Activated gamma-delta T cell treated with Interleukin-2 at 50 U/mL for 16 hours (primary cell): ENCODE measurements at places on chromosomes 2 and 18.

DNA sequence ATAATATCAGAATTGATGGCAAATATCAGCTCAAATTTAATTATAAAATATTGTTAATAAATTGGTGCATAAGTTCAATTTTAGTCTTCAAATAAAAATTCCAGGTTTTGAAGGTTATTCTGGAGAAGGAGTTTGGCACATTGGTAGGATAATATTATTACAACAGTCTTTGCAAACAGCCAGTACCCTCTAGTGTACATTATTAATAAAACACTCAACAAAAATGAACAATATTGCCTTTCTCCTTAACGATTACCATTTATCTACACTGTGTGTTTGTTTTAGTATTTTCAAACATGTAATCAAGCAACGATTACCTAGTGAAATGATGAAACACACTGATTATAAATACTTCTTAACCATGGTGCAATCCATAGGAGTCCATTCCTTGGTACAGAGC is 334.0 kb upstream of the FSIP2 start:
- no peak for DNase-seq

DNA sequence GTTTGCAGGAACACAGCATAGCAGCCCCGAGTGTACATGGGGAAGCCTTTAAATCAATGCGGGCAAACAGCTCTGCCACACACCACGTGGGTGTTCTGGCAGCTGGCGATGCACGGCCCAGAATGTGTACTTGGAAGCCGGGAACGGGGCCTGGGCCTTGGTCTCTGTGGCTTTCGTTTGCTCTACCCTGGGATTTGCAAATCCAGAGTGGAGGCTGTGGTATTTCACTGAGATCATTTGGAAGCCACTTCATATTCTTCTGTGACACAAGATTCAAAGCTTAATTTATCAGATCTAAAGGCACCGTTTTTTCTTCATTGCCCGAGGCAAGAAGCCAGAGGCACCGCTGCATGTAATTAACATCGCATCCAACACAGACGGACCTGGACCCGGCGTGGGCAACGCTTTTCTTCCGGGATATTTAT is 246.3 kb upstream of the MYT1L start:
- DNase-seq, result no peak

- DNase-seq, result no peak
Observed at GRCh38 chr2:78839259-78839658, 186.2 kb upstream of the REG3G start.

- DNase-seq, result no peak
Observed at GRCh38 chr2:106816974-106817373, 69.0 kb downstream of the ST6GAL2 start.

DNA sequence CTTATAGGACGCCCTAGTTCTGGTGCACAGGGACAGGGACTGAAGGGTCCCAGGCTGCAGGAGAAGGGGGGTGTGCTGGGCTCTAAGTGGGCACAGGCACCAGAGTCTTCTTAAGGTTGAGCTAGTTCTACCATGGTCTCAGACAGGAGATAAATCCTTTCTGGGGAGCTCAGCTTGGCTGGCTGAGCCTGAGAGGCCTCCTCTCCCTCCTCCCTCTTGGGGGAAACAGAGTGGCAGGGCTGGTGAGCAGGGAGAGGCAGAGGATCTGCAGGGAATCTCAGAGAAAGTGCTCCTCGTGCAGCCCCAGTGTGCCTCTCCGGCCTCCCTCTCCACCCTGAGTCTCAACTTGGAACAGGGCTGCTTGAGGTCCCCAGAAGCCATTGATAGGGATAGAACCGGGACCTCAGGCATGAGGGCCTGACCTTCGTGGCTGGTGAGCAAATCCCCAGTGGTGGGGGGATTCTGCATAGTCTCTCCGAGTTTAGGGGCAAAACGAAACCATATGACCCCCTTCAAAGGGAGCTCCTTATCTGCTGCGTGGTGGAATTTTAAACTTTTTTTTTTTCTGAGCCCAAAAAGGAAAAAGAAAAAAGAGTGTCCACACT is 2.0 kb downstream of the GDF7 start:
- no peak for DNase-seq

- no peak for DNase-seq
Observed at GRCh38 chr2:197575987-197576386, 60.1 kb downstream of the MOB4 start.

DNA sequence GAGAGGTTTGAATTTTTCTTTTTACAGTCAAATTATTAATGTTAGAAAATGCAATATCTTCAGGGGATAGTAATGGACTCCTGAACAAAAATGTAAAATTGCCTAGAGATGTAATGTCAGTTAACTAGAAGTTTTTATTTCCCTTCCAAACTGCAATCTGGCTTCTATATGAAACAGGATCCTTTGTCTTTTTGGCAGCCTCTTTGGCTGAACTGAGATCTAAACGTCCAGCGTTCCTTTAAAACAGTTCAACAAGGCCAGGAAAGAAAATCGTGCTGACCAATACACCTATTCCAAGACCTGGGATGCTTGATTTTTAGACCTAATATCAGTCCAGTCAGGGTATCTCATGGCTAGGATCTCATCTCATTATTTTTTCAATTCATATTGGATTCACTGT is 245.5 kb downstream of the FIGN start:
- no peak for DNase-seq

DNA sequence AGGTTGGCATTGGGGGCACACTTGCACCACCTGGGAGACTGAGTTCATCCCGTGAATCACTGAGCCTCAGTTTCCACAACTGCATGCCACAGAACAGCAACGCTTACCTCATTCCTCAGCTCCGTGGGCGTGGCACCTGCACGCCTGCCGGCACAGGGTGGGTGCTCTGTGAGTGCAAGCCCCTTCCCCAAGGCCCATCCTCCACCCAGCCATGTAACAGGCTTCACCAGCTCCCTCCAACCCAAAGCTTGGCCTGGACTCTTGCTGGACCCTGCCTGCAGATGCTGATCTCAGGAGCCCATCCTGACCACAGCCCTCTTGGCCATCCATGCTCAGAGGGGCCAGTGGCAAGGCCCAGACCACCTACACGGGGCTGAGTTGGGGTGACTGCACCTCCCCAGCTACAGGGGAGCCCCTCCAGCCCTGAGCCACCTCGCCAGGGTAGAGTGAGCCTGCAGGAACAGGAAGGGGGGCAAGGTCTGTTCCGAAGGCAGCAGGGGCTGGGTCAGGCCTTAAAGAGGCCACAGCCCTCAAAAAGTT is 1.8 kb downstream of the PRLH start:
- no peak for DNase-seq

DNA sequence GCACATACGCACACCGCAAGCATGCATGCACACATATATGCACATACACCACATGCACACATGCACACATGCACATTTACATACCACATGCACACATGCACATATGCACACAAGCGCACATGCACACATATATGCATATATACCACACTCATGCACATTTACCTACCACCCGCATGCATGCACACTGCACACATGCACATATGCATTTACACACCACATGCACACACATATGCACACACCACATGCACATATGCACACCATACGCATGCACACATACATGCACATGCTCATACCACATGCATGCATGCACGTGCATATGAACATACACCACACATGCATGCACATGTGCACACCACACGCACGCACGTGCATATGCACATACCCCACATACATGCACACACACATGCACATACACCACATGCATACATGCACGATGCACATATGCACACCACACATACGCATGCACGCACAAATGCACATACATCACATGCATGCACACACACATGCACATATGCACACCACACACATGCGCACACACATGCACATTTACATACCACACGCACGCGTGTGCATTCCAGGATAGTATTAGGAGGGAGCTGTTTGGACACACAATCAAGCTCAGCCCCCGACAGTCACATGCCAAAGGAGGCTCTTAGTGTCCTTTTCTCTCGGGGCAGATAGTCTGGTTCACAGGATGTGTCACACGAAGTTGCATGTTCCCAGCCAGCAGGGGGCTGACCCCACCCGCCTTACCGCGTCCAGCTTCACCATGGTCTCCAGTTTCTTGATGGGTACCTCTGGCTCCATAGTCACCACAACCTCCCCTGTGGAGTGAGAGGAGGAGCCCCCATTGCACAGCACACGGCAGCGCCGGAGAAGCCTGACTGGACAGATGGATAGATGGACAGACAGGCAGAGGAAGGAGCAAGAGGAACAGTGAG is 5.9 kb downstream of the OTOF start:
- DNase-seq, result no peak

GRCh38 chr2:196515051-196515450 is 124.5 kb upstream of the CCDC150 start:
- DNase-seq, result no peak

DNA sequence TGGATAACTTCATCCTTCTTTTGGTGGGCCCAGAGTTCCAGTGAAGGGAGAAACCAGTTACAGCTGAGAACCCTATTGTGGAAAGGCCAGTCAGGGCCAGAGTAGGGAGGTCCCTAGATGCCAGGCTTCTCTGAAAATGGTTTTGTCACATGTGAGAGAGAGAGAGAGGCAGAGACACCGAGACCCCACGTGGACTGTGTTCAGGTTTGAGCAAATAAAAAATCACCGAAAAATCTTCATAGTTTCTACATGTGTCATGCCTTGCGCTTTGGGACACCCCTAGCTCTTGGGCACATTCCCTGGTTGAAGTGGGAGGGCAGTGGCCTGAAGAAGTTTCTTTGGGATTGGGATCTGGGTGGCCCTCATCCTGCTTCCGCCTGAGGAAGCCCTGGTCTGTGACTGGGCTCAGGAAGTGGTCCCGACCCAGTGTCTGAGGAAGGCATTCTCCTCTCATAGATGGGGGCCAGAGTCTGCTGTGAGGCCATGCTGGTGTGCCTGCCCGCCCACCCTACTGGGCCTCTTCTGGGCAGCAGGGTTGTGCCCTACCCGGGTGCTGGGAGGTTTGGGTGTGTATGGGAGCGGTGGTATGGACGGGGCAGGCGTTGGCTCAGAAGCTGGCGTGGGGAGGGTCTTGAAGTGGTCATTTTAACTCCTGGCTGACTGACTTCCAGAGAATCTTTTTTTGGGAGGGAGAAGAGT is 16.1 kb downstream of the NCK2 start:
- no peak for DNase-seq
